CD4-positive, alpha-beta T cell treated with Interferon gamma for 1 hour (primary cell): ENCODE measurements at places on chromosomes 7 and 10.

DNA sequence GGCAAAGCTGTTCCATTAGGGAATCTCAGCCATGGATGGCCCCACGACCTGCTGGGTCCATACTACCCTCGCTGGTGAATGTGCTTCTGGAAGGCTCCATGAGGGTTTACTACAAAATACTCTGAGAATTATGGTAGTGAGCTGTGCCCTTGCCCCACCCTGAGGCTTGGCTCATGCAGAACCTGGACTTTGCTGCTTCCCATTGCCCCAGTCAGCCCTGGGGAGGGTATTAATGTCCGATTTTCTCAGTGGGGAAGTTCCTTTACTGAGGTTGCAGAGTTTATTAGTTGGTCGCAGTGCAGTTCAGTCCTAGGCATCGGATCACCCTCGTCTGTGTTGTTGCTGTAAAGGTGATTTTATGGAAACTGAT lies 310.1 kb downstream of the WDR37 start:
- no peak for DNase-seq

- DNase-seq = peak; percentile 1
These were observed 21.2 kb downstream of the CEP41 start for GRCh38 chr7:130419658-130420057.

DNA sequence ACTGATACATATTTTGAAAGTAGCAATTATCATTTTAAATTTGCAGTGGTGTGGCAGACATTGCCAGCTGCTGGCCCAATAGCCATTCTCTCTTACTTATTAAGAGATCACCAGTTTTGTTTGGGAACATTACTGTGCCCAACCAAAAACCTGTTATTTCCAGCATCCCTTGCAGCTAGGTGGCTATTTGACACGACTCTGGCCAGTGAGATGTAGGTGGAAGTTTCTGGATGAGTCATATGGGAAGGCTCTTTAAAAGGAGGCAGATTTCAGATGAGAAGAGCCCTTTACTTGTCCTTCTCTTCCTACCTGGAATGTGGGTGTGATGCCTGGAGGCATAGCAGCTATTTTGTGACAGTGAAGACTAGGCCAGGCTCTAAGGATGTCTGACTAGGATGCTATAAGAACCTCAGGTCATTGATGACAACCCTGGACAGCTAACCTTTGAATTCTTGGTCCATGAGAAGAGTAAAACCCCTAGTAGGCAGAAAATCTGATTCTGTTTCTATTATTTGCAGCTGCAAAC lies 77.9 kb downstream of the CARD11 start:
- no peak for DNase-seq

DNA sequence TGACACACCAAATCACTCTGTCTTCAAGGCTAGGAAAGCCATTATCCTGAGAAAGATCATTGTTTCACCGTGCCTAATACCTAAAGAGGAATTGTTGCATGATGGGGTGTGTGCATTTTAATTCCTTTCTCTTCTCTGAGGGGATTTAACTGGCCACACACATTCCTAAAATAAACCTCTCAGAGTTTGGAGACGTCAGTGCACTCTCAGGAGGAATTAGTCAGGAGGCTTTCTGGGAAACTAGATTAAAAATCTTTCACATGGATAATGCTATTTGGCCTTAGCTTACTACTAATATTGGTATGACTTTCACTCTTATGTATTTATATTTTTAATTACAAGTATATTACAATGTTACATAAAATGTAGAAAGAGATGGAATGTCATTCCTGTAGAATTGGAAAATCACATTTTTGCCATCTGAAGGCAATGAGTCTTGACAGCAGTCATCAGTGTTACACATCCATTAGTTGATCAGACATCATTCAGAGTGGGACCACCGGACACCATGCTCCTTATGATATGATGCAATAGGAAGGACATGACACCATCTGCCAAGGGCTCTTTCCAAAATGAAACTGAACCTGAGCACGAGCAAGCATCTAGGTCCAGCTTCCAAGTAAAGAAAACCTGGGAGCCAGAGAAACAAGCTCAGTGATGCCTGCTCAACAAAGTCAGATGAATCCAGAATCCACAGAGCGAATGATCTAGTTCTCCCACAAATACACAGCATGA lies 43.1 kb upstream of the TMEM273 start:
- DNase-seq = no peak

DNA sequence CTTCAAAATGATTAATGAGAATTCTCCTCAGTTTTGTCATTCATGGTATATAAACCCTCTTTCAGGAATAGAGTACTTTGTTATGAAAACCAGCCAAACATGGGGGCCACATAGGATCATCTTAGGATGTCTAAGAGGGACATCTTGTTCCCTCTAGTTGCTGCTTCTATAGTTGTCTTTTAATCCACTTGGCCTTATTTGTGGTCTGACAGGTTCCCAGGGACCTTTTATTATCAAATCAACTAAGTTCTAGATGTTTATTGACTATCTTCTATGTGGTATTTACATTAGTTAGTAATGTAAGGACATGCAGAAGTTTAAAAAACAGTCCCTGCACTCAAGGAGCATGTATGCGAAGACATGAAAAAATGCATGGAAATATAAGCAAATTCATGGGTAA lies 1.6 kb upstream of the ZC3HAV1 start:
- no peak for DNase-seq

DNA sequence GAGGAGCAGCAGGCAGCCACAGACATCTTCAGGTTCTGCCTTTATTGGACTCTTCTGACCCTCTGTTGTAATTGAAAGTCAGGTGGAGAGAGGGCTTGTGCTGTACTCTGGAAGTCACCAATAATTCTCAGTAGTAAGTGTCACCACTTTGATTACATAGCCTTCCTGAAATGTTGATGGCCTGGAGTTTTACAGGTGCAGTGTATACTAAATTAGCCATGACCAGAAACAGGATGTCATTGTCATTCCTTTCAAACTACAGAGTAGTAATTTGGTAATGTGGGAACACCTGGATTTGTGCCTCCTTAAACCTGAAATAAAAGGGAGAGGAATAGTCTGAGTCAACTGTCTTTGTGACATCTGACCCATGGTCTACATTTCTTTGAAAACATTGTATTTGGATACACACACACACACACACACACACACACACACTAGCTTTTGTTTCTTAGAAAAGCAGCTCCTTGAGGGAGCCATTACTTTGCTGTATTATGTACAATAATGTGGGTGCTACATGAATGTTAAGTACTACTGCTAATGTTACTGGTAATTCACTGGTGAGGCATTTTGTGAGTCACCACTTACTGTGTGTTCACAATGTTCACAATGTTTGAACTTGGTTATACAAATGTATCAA lies 19.6 kb downstream of the ARL4A start:
- DNase-seq = no peak

DNA sequence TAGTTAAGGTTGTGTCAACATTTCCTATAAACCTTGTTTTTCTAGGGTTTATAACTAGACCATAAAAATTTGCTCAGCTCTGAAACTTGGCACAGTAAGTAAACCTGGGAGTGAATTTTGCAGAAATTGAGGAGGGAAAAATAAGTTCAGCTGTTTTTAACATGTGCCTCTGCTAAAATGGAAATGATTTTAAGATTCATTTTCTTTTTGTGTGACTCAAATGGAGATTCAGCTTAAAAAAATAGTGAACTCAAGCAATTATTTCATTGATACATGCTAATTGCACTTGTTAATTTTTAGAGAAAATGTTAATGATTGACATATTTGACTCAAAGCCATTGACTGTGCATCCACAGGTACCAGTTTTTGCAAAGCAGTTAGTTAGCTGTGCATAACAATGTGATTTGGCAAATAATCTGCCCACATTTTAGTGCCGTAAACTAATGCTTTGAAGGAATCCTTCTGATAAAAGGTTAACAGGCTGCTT lies 68.5 kb upstream of the ZNF438 start:
- no peak for DNase-seq

DNA sequence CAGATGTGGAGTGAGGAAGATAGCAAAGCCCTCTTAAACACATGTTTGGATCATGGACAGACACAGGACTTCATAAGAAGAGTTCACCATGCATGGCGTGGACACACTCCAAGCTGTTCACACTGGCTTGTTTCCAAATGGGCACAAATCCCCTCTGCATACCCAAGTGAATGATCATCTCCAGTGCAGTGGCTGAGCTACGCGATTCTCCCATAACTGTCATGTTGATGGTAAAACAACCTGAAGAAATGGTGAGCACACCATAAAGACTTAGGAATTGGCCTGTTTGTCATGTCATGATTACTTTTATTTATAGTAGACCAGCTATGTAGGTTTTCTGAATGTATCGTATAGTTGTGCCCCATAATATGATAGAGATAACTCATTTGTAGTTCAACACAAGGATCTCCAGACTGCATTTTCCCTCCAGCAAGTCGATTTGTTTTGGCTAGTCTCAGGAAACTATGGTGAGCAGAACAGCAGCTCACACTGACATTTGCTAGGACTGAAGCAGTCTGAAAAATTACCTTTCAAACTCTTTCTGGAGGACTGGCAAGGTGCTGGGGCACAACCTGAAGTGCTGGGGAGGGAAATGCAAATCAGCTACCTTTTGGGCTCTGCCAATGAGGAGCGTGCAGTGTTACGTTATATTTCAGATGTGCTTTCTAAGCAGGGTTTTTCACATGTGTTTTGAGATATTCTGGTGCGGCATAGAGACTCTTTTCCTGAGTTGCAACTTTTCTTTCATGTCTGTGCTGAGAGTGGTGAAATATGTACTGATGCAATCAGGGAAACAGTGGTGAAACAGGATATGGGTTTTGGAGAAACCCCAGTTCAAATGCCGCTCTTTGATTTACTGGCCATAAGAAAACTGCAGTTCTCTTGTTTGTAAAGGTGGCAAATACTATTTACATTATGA lies 629.6 kb upstream of the DPP6 start:
- no peak for DNase-seq

- no peak for DNase-seq
These were observed 25.5 kb downstream of the ETV1 start for GRCh38 chr7:13963925-13964324.

DNA sequence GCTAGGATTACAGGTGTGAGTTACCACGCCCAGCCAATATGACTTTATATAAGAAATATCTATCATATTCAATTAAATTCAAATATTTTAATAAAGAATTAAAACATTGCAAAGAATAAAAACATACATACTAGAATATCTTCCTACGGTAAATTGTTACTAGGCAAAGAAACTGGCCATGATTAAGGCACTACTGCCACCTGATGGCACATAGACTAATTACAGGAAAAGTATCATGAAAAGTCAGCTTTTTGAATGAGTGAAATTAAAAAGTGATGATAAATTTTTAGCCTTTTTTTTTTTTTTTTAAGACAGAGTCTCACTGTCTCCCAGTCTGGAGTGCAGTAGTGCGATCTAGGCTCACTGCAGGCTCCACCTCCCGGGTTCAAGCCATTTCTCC lies 30.9 kb downstream of the MRPS33 start:
- DNase-seq = no peak

DNA sequence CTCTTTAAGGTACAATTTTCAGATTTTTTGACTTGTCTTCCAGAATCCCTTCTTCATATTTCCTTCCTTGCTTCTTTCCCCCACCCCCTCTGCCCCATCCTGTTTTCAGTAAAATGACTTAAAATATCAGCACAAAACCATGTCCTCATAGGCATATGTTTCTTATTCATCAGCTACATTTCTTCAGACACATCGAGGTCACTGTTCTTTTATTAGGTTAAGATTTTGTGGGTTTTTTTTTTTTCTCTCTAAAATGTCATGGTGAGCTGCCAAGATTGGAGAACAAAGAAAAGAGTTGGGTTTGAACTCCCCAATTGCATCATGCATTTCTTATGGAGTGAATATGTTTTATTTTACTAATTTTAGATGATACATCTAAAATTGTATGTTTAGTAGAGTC lies 35.8 kb downstream of the LAMB4 start:
- DNase-seq = no peak

GRCh38 chr10:96252730-96253129 lies 18.6 kb downstream of the BLNK start:
- no peak for DNase-seq
